Cardiac muscle cell (in vitro differentiated cells and primary cell): ENCODE measurements at places on chromosomes 16 and 17. TPM values are rescaled to one million over a fixed set of nuclear protein-coding genes. Genes with fewer than 3 reads are reported as not detected.

The ZP2 gene
- not detected in 2 replicates for total RNA-seq

- no peaks in the 10 kb centered on the region for H3K27me3 ChIP-seq
- H3K4me1 ChIP-seq = peaks cover 4% of the 10 kb centered on the region
- peak overlapping the region; percentile 96 for H3K4me3 ChIP-seq
- H3K27ac ChIP-seq = peak overlapping the region; percentile 74
- peaks cover 4% of the 10 kb centered on the region for H3K36me3 ChIP-seq
These were observed 425 bp downstream of the SGSH start for GRCh38 chr17:80219763-80220053.

DNA sequence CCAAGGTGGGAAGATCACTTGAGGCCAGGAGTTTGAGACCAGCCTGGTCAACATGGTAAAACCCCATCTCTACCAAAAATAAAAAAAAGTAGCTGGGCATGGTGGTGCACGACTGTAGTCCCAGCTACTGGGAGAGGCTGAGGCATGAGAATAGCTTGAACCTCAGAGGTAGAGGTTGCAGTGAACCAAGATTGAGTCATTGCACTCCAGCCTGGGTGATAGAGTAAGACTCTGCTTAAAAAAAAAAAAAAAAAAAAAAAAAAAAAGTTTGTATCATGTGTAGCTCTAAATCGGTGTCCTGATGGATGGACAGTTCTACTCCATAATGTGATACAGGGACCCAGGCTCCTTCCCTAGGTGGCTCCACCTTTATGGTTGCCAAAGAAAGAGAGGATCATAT, 497.1 kb upstream of the RBFOX1 start:
- no peak overlapping the region for H3K4me3 ChIP-seq
- H3K27me3 ChIP-seq = no peaks in the 10 kb centered on the region
- H3K4me1 ChIP-seq = no peaks in the 10 kb centered on the region
- H3K36me3 ChIP-seq = no peaks in the 10 kb centered on the region
- no peak overlapping the region for H3K27ac ChIP-seq

- H3K4me1 ChIP-seq = peaks cover 12% of the 10 kb centered on the region
- no peak overlapping the region for H3K4me3 ChIP-seq
- no peaks in the 10 kb centered on the region for H3K27me3 ChIP-seq
- peaks cover 14% of the 10 kb centered on the region for H3K36me3 ChIP-seq
- H3K27ac ChIP-seq = no peak overlapping the region
- no peak for DNase-seq
These were observed 42.7 kb downstream of the GNA13 start for GRCh38 chr17:65013613-65014391.

DNA sequence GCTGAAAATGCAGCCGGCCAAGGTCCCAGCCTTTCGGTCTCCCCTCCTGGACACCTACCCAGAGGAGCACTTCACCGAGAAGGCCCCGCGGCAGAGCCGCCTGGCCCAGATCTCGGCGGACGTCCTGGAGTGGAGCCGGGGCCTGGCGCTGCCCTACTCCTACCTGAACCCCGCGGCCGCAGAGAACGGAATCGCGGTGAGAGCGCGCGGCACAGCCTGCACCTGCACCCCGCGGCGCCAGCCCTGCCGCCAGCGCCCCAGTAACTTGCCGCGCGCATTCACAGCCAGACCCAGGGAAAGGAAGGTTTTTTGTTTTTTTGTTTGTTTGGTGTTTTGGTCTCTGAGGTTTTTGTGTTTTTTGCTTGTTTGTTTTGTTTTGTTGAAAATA, 15.2 kb downstream of the ALOX12B start:
- no peak overlapping the region for H3K4me3 ChIP-seq
- no peaks in the 10 kb centered on the region for H3K36me3 ChIP-seq
- DNase-seq = no peak
- H3K27me3 ChIP-seq = peaks cover 100% of the 10 kb centered on the region
- no peak overlapping the region for H3K27ac ChIP-seq
- no peaks in the 10 kb centered on the region for H3K4me1 ChIP-seq

DNA sequence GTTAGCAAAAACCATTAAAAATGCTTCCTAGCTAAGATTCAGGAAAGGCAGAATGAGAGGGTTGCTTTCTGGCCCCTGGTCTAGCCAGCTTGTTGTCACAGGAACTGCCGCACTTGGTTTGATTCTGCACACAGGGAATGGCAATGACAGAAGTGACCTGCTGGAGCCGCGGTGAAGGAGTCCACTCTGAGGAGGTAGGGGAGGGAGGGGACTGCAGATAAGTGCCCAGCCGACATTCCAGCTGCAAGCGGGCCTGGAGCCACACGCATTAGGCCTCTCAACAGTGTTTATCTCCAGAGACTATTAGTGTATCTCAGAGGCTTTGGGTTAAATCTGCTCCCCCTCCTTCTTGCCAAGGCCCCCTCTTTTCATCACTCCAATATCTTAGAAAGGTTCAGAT, 38.6 kb downstream of the CDRT15 start:
- H3K36me3 ChIP-seq = no peaks in the 10 kb centered on the region
- peak; percentile 93 for DNase-seq
- H3K27me3 ChIP-seq = no peaks in the 10 kb centered on the region
- H3K4me3 ChIP-seq = no peak overlapping the region
- peak overlapping the region; percentile 49 for H3K27ac ChIP-seq

The DNAAF8 gene
- total RNA-seq = 0.77 and 1.2 TPM in 2 replicates

DNA sequence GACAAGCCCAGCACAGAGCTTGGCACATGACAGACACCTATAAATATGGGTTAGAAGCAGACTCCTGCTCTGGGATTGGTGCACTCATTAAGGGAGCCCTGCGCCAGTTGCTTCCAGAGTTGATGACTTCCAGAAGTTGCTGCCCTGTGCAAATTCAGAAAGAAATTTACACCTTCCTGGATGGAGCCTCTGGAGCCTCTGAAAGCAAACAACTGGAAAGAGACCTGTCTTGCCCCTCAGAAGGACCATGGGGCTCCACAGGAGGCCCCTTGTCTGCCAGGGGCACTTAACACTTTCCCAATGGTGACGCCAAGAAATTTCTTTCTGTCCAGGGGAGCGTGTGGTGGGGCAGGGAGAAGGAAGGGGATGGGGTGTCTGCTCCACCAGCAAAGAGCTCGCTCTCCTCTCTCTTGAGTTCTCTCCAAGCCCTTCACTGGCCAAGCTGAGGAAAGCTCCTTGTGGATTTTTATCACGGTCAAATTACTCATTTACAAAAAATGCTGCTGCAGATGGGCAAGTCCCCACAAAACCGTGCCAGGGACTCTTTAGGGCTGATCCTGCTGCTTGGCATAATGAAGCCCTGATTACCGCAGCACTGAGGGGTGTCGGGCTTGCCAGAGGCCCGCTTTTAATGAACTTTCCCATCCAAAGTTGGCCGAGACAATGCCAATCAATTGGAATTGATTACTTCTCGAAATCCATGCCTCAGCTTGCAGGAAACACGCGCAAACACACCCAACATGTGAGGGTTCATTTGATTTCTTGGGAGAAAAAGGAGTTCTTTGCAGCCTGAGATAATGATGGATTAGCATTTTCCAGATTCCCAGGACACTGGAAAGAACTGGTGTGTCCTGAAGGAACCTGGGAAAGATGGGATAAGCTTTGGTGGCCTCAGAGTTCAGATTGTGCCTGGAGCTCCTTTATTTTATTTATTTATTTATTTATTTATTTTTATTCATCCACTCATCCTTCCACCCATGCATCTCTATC, 583.6 kb upstream of the CDH5 start:
- H3K4me3 ChIP-seq = no peak overlapping the region
- H3K36me3 ChIP-seq = no peaks in the 10 kb centered on the region
- DNase-seq = peak; percentile 90
- H3K27me3 ChIP-seq = no peaks in the 10 kb centered on the region
- no peak overlapping the region for H3K27ac ChIP-seq

DNA sequence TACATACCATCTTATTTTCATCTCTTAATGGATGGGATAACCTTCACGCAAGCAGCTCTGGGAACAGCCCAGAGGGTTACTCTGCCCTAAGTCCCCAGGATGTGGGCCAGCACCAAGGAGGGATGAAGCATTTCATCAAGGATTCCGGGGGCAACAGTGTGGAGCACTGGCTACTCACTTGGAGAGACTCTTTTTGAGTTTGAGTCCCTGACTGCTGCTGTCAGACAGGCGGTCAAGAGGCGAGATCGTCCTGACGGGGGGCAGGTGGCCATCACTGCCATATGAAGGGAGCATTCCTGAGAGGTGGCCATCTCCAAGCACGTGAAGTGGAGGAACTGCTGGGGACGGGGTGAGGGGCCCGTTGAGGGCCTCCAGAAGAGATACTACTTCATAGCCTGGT, 18.1 kb upstream of the FOXJ1 start:
- H3K27ac ChIP-seq = no peak overlapping the region
- H3K4me1 ChIP-seq = peaks cover 20% of the 10 kb centered on the region
- H3K36me3 ChIP-seq = no peaks in the 10 kb centered on the region
- no peaks in the 10 kb centered on the region for H3K27me3 ChIP-seq

The TBC1D3I gene
- total RNA-seq = not detected in 2 replicates

DNA sequence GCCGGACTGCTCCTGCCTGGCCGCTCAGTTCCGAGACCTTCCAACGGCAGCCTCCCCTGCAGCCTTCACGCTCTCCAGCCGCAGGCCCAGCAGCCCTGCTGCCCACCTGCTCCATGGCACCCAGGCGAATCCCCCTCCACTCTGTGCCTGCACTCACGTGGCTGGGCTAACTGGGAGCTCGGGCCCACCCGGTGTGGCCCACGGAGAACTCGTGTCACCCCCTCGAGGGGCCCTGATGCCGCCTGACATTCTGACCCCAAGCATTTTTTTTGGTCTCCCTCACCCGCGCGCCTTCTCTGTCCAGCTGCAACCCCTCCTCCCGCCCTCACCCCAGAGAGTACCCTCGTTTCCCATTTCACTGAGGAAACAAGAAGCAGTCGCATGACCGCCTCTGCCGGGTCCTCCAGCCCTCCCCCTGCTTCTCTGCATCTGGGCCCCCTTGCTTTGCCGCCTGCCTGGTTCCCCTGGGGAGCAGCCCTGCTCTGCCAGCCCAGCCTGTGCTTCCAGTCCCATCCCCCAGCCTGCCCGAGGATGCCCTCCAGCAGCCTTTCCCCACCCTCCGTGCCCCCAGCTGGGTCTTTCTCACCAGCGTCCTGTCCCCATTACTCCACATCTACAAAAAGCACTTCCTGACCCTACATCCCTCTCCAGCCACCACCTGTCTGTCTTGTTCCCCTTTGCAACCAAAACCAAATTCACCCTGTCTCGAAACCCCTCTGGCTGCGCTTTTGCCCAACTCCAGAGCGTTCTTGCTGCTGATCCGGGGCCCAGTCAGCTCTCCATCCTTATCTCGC, 146.4 kb upstream of the CHMP6 start:
- no peak overlapping the region for H3K4me3 ChIP-seq
- H3K27me3 ChIP-seq = no peaks in the 10 kb centered on the region
- no peak overlapping the region for H3K27ac ChIP-seq
- no peak for DNase-seq

DNA sequence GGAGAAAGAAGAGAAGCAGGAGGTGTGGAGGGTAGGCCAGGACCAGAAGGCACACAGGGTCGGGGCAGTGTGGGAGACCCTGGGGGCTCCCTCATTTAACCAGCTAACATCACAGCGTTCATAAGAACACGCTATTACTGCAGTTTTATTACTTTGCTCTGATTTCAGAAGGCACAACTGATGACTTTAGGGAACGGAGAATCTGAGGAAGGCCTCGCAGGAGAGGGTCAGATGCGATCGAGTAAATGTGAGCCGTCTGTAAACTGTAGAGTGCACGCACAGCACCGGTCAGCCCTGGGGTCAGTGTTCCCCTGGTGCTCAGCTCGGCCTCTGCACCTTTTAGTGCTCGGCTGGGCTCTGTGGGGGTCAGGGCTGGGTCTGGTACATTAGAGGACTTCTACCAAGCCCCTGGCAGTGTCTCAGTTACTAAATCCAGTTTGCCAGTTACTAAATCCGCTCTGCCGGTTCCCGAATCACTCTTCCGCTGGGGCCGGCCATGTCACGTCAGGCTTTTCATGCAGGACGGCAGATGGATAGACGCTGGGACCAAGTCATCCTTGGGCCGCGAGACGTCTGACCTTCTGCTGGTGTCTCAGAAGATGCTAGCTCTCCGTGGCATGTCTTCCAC, 325.9 kb downstream of the SEC14L1 start:
- no peaks in the 10 kb centered on the region for H3K36me3 ChIP-seq
- H3K4me1 ChIP-seq = peaks cover 60% of the 10 kb centered on the region
- DNase-seq = no peak
- H3K27ac ChIP-seq = peak overlapping the region; percentile 96
- no peak overlapping the region for H3K4me3 ChIP-seq

GRCh38 chr16:24440306-24440705, 99.1 kb upstream of the RBBP6 start:
- no peaks in the 10 kb centered on the region for H3K27me3 ChIP-seq
- H3K27ac ChIP-seq = no peak overlapping the region
- no peak overlapping the region for H3K4me3 ChIP-seq
- DNase-seq = no peak

- H3K36me3 ChIP-seq = no peaks in the 10 kb centered on the region
- H3K27ac ChIP-seq = no peak overlapping the region
- peaks cover 81% of the 10 kb centered on the region for H3K27me3 ChIP-seq
- DNase-seq = no peak
- H3K4me1 ChIP-seq = no peaks in the 10 kb centered on the region
These were observed 74.4 kb upstream of the TMEM132E start for GRCh38 chr17:34504814-34505484.

- DNase-seq = no peak
- no peak overlapping the region for H3K4me3 ChIP-seq
These were observed 27.5 kb upstream of the ARL4D start for GRCh38 chr17:43371227-43371821.

GRCh38 chr17:79033741-79034501, 10.0 kb downstream of the C1QTNF1 start:
- no peaks in the 10 kb centered on the region for H3K4me1 ChIP-seq
- peaks cover 11% of the 10 kb centered on the region for H3K27me3 ChIP-seq
- DNase-seq = peak; percentile 78
- H3K4me3 ChIP-seq = no peak overlapping the region
- H3K36me3 ChIP-seq = no peaks in the 10 kb centered on the region

The TP53TG3 gene
- total RNA-seq = not detected in 2 replicates

- H3K27ac ChIP-seq = no peak overlapping the region
- no peaks in the 10 kb centered on the region for H3K4me1 ChIP-seq
- no peaks in the 10 kb centered on the region for H3K36me3 ChIP-seq
- no peak for DNase-seq
These were observed 11.1 kb downstream of the RAB40B start for GRCh38 chr17:82687375-82687861.

GRCh38 chr16:8756755-8757154, 40.7 kb downstream of the TMEM186 start:
- no peak for DNase-seq
- no peaks in the 10 kb centered on the region for H3K27me3 ChIP-seq
- H3K27ac ChIP-seq = no peak overlapping the region
- no peaks in the 10 kb centered on the region for H3K4me1 ChIP-seq
- no peak overlapping the region for H3K4me3 ChIP-seq

- H3K27ac ChIP-seq = peak overlapping the region; percentile 91
- peaks cover 40% of the 10 kb centered on the region for H3K4me1 ChIP-seq
- no peak overlapping the region for H3K4me3 ChIP-seq
- no peaks in the 10 kb centered on the region for H3K27me3 ChIP-seq
- H3K36me3 ChIP-seq = no peaks in the 10 kb centered on the region
These were observed 18.7 kb upstream of the ZNF750 start for GRCh38 chr17:82858376-82859126.

The ZC3H7A gene
- total RNA-seq = 36.5 and 55.5 TPM in 2 replicates

The MPHOSPH6 gene
- total RNA-seq = 9.3 and 13.8 TPM in 2 replicates

GRCh38 chr16:66620429-66620795, 15.9 kb downstream of the CMTM3 start:
- H3K4me3 ChIP-seq = no peak overlapping the region
- H3K36me3 ChIP-seq = no peaks in the 10 kb centered on the region
- peak overlapping the region; percentile 81 for H3K27ac ChIP-seq
